H1 (cell line): ENCODE measurements at places on chromosomes 5 and 9.

- no peaks in the 10 kb centered on the region for H3K4me1 ChIP-seq
- no peak overlapping the region for H3K4me3 ChIP-seq
- H3K27me3 ChIP-seq: no peaks in the 10 kb centered on the region
Observed at GRCh38 chr5:157603333-157604190, 28.0 kb upstream of the ADAM19 start.

DNA sequence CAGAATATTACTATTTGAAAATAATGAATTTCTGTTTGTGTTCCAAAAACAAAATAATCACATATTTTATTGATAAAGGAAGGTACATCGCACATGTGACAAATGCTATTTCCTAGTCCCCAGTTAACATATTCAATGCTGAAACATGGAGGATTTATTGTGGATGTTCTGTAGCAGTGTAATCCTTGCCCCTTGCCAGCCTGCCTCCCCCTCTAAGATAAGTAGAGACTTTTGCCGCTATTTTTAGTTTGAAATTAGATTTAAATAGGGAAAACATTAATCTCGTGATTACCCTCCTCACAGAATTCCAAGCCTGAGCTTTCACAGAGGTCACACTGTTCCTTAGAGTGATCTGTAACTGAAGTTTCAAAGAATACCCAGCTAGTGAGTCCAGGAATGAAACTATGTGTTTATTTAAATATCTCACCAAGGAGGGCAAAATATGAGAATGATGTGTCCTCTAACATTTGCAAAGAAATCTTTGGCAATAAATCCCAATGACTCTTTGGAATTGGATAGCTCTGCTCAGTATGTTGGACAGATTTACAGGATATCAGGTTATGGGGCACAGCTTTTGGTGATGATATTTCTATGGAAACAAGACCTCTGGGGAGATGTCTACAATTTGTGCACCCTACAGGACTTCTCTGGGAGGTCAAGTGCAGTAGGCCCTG lies 17.3 kb downstream of the CTXN3 start:
- H3K27me3 ChIP-seq: no peaks in the 10 kb centered on the region
- H3K36me3 ChIP-seq: no peaks in the 10 kb centered on the region
- no peaks in the 10 kb centered on the region for H3K4me1 ChIP-seq
- no peak for DNase-seq
- no peak overlapping the region for H3K27ac ChIP-seq

GRCh38 chr9:128588581-128589233 lies 36.3 kb downstream of the SPTAN1 start:
- H3K36me3 ChIP-seq: peaks cover 56% of the 10 kb centered on the region
- no peak overlapping the region for H3K27ac ChIP-seq
- H3K27me3 ChIP-seq: no peaks in the 10 kb centered on the region
- no peak for DNase-seq
- no peaks in the 10 kb centered on the region for H3K4me1 ChIP-seq

DNA sequence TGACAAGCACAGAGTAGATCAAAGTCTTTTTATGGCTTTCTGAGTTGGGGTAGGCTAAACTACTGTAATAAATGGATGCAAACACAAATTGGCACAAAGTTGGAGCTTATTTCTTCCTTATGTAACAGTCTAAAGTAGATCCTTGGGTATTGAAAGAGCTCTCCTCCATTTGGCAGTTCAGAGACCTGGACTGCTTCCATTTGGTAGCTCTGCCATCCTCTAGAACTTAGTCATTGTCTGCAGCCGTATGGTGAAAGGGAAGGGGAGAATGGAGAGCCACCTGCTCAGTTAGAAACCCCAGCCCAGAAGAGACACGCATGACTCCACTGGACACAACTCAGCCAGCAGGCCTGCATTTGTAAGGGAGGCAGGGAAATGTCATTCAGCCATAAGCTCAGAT lies 345.0 kb downstream of the DMAC1 start:
- H3K27me3 ChIP-seq: no peaks in the 10 kb centered on the region
- no peak overlapping the region for H3K4me3 ChIP-seq
- H3K27ac ChIP-seq: no peak overlapping the region
- no peaks in the 10 kb centered on the region for H3K36me3 ChIP-seq
